ENCODE measurements at places on chromosomes 11 and 22.

DNA sequence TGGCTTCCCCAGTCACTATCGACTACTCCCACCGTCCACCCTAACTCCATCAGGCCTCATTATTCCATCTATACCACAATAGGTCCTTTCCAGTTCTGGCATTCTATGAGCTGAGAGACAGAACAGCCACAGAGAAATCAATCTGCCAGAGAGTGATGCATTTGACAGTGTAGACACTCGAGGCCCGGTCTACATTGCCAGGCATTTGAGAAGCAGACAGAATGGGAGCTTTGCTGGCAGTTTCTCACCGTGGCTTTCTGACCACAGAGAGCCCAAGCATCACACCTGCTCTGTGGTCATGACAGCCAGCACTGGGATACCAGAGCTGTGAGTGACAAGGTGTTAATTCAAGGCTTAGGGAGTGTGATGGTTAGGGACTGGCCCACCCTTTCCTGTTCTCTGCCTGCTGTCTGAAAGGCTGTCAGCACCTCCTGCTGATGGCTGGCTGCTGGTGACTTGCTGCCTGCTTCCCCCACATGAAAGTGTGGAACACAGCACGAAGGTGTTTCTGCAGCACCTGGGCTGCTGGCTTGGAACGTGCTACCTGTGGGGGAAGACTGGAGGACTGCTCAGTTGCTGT is 137.8 kb downstream of the KIRREL3 start:
- DNase-seq: no peak

DNA sequence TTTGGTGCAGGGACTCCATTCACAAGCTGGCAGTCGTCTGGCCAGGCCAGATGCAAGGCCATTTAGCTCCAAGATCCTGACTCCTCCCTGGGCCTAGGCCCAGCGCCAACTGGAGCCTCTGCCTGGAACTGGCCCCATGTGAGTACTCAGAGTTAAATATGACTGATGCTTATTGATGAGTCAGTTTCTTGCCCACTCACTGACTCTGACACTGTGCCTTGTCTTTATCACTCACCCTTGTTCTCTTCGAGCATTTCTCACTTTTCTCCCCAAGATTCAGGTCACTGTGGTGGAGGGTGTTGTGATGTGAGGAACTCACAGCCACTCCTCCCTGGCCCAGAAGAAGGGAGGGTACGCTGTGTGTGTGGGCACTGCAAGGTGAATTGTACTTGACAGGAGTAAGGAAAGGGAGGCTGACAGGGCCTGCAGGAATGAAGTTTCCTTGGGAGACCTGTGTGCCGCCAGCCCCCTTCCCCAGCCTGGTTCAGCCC is 23.2 kb upstream of the ST3GAL4 start:
- DNase-seq: peak; percentile 40

- no peak for DNase-seq
Measured at GRCh38 chr11:130526846-130527245, 78.4 kb downstream of the ADAMTS15 start.

GRCh38 chr11:126561327-126561893 is 205.9 kb downstream of the ST3GAL4 start:
- DNase-seq: peak; percentile 40

DNA sequence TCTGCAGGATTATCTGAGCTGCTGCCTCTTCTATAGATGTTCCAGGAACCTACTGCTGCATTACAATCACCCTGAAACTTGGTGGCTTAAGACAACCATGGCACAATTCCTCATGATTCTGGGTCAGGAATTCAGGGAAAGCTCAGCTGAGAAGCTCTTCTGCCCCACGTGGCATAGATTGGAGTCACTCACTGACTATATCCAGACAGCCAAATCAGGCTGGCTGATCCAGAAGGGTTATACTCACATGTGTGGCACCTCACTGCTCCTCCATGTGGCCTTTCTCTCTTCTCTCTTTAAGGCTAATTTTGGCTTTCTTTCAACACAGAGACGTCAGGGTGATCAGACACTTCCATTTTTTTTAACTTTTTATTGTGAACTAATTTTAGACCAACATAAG is 125.5 kb downstream of the BBOX1 start:
- DNase-seq: no peak

DNA sequence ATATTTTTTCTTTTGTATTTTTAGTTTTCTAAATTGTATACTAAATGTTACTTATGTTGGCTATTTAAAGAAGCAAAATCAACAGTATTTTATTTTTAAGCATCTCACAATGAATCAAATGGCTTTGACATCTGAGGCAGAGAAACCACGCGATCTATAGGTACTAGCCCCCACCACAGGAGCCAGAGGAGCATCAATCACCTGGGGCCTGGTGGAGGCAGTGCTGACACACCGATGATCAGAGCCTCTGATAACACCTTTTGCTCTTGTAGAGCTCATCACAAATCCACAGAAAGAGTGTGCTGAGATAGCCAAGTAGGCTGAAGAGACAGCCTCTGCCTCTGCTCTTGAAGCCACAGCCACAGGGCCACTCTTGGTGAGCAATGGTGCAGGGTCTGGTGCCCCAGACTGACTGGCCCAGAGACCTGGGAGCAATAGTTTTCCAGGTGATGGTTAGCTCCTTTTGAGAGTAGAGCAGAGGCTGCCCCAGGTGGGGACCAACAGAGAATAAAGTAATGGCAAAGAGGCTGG is 25.2 kb downstream of the HIRA start:
- DNase-seq: no peak

DNA sequence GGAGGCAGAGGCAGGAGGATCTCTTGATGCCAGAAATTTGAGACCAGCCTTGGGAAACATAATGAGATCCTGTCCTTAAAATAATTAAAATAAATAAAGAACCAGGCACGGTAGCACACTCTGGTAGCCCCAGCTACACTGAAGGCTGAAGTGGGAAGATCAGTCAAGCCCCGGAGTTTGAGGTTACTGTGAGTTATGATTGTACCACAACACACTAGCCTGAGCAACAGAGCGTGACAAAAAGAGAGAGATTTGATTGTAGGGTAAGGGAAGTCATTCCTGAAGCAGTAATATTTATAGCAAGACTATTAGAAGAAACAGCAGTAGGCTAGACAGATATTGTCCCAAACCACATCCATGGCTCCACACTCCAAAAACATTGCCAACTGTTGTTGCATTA is 1408.4 kb upstream of the TENM4 start:
- DNase-seq: no peak

DNA sequence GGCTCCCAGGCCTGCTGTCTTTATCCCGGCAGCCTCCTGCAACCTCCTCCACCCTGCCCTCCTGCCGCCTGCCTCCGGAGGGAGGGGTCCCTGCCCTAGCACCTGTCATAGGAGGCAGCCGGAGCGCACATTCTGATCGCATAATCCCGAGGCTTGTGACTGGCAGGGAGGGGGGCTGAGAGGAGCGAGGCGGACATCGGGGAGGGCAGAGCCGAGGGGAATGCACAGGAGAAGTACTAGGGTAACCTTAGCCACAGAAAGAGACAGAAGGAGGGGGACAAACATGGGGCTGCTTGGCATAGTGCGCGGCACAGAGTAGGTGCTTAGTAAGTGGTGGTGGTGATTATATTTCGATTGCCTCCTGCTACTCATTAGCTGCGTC is 9.2 kb upstream of the ALX4 start:
- no peak for DNase-seq

DNA sequence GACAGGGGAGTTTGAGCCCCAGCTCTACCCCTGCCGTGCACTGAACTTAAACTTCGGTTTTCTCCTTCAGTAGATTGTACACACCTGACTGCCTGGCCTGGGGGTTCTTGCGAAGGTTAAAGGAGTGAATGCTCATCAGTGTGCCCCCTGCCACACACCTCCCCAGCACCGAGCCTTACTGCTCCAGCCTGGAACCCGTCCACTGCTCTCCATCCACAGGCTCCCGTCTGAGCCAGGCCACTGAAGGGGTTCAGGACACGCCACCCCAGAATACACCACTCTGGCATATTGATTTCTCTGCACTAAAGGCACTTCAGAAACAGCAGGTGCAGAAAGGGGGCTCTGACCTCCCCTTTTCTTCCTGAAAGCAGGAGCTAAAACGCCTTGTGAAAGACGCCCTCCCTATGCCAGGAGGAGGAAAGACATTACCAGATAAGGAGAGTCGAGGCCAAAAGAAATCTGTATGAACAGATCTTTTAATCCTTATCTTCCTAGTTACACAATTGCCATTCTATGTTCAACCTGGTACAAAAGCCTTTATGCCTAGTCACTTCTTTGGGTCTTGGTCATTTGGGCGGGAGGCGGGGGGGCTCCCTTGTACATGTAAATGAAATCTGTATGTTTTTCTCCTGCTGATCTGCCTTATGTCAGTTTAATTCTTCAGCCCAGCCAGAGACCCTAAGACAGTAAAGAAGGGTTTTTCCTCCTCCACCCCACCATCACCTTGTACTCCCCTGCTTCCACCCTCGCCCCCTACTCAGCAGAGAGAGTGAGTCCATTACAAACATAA is 1.9 kb upstream of the SSTR3 start:
- DNase-seq: no peak

DNA sequence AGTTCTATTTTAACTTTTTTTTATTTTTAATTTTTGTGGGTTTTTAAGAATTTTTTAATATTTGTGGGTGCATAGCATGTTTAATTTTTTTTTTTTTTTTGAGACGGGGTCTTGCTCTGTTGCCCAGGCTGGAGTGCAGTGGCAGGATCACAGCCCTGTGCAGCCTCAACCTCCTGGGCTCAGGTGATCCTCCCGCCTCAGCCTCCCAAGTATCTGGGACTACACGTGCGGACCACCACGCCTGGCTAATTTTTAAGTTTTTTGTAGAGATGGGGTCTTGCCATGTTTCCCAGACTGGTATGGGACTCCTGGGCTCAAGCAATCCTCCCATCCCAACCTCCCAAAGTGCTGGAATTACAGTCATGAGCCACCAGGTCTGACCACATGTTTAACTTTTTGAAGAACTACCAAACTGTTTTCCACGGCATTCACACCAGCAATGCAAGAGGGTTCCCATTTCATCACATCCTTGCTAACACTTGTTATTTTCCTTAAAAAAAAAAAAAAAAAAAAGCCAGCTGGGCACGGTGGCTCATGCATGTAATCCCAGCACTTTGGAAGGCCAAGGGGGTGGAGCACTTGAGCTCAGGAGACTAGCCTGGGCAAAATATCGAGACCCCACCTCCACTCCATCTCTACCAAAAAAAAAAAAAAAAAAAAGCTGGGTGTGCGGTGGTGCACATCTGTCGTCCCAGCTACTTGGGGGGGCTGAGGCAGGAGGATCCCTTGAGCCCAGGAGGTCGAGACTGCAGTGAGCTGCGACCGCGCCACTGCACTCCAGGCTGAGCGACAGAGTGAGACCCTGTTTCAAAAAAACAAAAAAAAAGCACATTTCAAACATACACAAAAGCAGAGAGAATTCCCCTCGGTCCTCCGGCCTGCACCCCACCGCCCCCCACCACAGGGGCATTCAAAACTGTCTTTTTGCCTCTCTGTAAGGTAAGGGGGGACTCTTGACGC is 16.7 kb upstream of the TXNRD2 start:
- DNase-seq: no peak

- no peak for DNase-seq
Measured at GRCh38 chr11:112175599-112175952, 264 bp downstream of the BCO2 start.

GRCh38 chr11:66851698-66852465 is 5.0 kb upstream of the LRFN4 start:
- peak; percentile 52 for DNase-seq

DNA sequence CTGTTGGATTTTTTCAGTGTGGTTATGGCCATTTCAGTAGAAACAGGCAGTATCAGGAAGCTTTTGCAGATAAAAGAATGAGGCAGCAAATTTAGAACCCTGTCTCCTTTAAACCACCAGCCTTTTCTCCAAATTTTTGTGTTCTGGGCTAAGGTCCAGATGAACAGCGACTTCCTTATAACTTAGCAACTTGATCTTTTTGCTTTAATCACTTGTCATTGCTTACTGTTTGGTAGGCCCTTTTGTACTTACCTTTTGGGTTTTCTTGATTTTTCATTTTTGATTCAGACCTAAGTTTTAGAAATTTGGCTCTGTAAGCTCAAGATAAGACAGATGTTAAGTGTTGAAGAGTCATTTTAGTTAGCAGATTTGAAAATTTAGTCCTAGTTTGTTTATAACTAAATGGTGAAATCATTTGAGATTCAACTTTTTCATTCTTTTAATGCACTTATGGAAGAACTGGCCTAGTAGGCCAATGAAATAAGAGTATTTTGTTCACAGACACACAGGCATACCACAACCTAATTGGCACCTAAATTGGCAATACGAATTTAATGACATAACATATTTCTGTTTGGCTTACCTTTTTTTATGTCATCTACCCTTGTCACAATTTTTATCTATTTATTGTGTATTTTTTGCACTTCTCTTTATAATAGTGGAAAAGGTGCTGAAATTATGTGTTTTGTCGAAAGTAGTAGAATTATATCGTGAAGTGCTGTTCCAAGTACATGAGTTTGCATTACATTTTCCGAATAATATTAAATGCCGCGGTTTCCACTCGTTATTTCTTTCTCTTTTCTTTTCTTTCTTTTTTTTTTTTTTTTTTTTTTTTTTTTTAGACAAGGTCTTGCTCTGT is 2.1 kb downstream of the RTN3 start:
- no peak for DNase-seq

- no peak for DNase-seq
Measured at GRCh38 chr11:125428486-125429173, 67.4 kb downstream of the FEZ1 start.
